ENCODE measurements at places on chromosomes 6 and 20.
A peak's percentile ranks its signal among the peaks of the same experiment; 100 is the strongest.

- no peak for DNase-seq
Observed at GRCh38 chr6:156068881-156069280, 613.2 kb upstream of the NOX3 start.

- no peak for DNase-seq
Observed at GRCh38 chr20:43744151-43744611, 17.4 kb upstream of the GTSF1L start.

DNA sequence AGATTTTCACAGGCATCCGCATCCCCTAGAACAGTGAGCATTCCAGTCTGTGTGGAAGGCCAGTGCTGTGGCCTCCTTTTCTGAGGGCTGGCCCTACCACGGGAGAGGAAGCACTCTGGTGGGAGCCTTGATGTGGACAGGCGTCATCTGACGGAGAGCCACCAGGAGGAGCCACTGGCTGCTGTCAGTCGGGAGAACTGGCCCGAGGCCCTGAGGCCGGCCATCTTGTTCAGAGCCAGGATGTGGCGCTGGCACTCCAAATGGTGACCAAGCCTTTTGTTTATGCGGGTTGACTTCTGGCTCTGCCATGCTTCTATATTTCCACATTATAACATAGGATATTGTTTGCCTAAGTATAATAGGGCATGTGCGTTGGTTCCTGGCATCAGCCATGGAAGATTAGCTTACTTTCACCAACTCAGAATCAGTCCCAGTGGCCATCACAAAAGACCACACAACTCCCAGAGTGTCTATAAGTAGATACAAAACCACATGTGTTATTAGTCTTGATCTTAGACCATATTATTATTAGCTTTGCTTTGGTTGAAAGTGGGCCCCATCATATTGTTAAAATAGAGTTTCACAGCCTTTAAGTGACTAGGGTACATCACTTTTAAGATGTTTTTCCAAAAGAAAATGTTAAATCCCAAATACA, 273.9 kb upstream of the TAB2 start:
- DNase-seq: no peak

DNA sequence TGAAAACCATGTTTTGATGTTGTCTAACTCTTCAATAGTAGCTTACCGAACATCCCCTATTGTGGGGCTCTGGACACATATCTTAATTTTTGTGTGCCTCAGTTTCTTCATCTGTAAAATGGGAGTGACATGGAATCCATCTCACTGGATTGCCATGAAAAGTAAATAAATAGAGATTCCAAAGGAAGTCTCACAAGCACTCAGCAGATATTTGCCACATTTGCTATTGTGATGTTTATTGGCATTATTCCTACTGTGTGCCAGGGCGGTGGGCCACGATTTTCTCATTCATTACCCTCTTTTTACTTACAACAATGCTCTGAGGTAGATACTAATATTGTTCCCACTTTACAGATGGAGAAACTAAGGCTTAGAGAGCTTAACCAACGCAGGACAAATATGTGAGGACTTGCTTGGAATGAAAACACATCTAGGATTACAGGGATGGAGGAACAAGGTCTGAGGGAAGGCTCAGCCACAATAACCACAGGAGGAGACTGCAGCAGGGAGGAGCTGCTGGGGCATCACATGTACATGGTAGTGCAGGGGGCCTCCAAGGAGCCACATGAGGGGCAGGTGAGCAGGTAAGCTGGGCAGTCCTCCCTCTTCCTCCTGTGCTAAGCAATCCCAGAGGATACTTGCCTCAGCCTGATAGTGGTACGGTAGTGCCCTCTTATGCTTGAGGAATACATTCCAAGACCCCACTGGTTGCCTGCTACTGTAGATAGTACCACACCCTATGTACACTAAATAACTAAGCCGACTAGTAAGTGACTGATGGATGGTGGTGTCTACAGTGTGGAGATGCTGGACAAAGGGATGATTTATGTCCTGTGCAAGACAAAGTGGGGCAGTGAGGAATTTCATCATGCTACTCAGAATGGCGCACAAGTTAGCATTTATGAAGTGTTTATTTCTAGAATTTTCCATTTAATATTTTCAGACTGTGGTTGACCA, 176.9 kb downstream of the FOXA2 start:
- DNase-seq: no peak

- peak; percentile 48 for DNase-seq
Observed at GRCh38 chr20:46010491-46011391, 2.0 kb downstream of the MMP9 start.

- no peak for DNase-seq
Observed at GRCh38 chr6:50663806-50664205, 49.5 kb upstream of the TFAP2D start.

DNA sequence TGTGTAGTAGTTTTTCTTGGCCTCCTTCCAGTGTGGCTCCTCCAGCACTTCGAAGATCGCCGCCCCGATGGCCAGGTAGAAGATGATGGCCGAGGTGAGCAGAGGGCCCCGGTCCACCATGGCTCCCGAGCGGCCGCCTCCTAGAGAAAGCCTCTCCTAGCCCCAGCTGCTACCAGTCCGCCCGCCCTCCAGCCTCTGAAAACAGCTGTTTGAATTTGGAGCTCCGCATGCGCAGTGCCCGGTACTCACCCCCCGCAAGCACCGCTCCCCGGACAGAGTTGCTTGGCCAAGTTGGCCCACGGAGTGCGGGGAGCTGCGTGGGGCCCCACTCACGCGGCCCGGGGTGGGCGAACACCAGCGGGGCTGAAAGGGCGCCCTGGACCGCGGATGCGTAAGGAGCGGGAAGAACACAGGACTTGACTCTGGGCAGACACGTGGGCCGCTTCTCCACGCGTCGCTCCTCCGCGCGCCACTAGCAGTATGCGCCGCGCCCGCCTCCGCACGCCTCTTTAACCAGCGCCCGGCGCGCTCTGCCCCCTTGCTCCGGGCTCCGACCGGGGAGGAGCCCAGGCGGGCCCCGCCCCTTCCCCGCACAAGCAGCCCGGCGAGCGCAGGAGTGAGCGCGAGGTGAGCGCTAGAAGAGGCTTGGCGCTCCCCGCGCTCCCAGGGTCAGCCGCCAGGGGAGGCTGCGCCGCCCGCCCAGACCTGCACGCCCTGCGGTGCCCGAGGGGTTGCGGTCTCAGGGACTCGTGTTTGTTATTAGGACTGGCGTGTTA, at the start of gene KCNK5:
Gene KCNK5, minus strand, starts transcription at position 484 of the 776 bp plus-strand sequence. Its CDS starts 364 bp downstream, at position 120.
- peak; percentile 39 for DNase-seq

- DNase-seq: no peak
Observed at GRCh38 chr6:158626360-158627167, 18.0 kb downstream of the DYNLT1 start.

DNA sequence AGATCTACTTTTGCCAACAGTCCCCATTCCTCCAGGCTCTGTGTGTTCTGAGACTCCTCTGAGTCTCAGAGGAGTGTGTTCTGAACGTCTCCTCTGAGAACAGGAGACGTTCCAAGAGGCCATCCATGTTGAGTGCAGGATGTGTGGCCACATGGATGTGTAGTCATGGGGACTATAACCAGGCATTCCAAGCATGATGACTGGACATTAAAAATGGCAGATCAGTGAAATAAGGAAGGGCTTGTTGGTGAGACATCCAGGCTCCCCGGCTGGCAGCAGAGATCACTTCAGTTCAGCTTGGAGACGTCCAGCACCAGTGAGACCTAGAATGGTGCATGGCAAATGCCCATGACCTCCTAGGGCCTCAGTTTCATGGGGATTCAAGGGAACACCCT, 34.3 kb upstream of the POU5F1 start:
- no peak for DNase-seq

GRCh38 chr6:8860671-8861070, 425.3 kb upstream of the SLC35B3 start:
- DNase-seq: no peak
